Stimulated activated CD4-positive, alpha-beta T cell treated with anti-CD3 and anti-CD28 coated beads, Interleukin-4, amount 100 ng/mL, for 48 hours (primary cell): ENCODE measurements at places on chromosomes 7 and 10.

- DNase-seq: no peak
Measured at GRCh38 chr10:126321440-126321839, 66.8 kb downstream of the ADAM12 start.

- no peak for DNase-seq
Measured at GRCh38 chr10:133401500-133401899, 7.5 kb downstream of the MTG1 start.

- DNase-seq: no peak
Measured at GRCh38 chr10:30818010-30818660, 188.6 kb upstream of the LYZL2 start.

DNA sequence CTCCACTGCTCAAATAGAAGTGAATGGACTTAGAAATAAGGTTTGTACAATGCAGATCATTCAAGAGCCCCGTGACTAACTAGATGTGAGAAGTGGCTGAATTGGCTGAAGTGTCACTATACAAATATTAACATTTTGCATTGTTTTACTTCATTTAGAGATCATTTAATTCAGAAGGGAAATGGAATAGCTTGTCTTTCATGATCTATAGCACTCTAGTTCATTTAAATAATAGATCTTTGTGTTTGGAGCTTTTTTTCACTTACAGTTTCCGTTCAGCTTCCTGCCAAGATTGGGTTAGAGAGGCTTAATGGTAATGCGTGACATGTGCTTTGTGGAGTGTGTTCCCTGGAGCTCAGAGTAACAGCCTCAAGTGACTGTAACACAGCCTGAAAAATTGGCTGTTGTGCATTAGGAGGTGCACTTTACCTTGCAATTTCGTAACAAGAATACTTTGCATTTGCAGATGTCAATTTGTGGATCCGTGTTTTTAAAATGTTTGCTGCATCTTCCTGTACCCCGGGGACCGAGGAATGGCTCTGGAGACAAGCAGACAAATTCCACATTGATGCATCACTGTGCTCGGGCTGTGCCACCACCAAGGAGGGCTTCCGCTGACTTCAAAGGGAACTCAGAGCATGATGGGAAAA lies 170.3 kb downstream of the NRP1 start:
- DNase-seq: no peak

DNA sequence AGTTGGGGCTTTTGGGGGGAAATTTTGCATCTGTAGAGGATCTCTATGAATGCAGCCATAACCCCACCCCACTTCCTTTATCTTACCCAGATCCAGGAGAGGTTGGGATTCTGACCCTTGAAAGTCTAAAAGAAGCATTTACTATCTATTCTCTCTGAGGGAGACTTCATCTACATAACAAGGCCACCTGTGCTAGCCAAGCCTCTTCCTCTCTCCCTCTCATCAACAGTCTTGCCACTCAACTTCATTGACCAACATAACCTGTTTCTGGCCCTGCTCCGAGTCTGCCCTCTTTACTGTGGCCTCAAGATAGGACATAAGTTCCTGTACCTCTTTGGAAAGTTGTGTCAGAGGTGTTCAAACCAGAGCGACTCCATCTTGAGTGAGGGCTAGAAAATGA lies 19.4 kb downstream of the TUBAL3 start:
- DNase-seq: no peak

DNA sequence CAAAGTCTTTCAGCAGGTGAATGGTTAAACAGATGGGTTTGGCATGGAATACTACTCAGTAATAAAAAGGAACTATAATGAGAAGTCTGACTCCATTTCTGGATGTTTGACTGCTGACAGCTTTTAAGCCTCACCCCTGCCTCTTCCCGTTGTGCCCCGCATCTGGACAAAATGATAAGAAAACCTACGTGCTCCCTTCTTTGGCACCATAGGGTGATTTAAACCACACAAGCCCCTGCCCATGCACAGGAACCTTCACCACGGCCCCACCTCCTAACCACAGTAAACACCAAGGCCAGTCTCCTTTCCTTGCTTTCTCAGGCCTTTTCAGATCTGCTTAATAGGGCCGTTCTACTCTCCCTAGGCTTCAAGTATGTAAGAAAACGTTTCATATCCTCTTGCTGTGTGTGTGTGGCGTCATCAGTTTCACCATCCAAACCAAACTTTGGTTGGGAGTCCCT lies 47.1 kb upstream of the UBN2 start:
- no peak for DNase-seq

DNA sequence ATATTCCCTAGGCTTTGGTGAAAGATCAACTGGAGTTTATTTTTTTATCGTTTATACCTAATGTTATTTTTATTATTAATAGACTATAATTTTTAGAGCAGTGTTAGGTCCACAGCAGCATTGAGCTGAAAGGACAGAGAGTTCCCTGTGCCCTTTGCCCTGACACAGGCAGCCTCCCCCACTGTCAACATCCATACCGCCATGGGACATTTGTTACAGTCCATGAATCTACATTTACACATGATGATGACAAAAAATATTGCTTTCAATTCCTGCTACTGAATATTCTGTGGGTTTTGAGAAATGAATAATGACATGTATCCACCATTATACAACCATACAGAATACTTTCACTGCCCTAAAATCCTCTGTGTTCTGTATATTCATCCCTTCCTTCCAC lies 1297.5 kb upstream of the SORCS1 start:
- no peak for DNase-seq

DNA sequence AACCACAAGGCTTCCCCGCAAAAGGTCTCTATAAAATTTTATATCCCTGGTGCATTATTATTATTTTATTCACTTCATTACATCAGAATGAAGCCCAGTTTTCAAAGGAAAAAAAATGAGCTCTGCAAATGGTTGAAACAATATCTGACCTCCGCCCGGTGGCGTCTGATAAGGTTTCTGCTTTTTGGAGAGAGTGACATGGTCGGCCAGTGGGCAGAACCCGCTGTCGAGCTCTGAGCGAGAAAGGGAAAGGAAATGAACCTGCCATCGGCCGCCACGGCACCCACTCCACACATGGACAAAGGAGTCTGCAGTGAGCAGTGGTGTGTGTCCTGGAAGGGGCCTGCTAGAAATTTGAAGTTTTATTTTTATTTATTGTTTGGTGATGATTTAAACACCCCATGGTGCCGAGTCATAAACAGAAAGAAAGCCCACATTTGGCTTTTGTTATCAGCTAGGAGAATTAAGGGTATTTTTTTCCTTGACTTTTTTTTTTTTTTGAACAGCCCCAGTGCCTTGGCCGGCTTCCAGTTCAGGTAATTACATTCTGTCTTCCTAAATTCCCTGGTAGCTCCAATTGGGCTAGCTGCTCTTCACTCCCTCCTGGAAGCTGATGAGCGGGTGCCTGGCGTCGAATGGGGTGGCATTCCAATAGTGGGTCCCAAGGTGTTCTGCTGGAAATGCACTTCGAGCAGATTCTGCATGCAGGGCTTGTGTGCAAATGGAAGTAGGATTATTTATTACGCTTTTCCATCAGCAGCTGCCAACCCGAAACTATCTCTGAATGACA lies 149.4 kb upstream of the MKI67 start:
- no peak for DNase-seq

- no peak for DNase-seq
Measured at GRCh38 chr7:150784954-150785353, 15.2 kb downstream of the TMEM176B start.

GRCh38 chr10:101818872-101819633 lies 809 bp upstream of the OGA start:
- DNase-seq: no peak

- DNase-seq: no peak
Measured at GRCh38 chr10:122198631-122199030, 72.5 kb upstream of the BTBD16 start.

- DNase-seq: no peak
Measured at GRCh38 chr10:43970717-43971116, 322.0 kb upstream of the ZNF32 start.

- DNase-seq: no peak
Measured at GRCh38 chr10:133087045-133087678, 562 bp upstream of the ADGRA1 start.

- DNase-seq: no peak
Measured at GRCh38 chr10:80498078-80498832, 39.4 kb upstream of the SH2D4B start.

GRCh38 chr7:114519240-114519639 lies 104.6 kb downstream of the FOXP2 start:
- no peak for DNase-seq

DNA sequence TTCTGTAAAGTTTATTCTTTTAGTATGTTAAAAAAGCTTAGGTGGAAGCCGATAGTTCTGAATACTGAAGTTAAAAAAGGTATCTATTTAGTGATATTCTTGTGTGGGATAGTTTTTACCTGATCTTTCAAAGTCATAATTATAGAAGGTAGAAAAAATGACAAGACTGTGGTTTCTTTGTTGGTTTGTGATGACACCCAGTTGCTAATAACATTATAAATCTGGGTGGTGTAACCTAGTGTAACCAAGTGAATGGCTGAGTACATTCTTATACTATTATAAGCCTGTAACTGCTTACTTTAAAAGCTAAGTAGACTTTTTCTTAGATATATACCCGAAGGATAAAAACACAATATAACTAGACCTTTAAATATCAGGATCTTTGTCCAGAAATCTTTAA lies 2.3 kb downstream of the CDK13 start:
- DNase-seq: no peak

- no peak for DNase-seq
Measured at GRCh38 chr10:78645169-78645686, 423.5 kb upstream of the ZMIZ1 start.

DNA sequence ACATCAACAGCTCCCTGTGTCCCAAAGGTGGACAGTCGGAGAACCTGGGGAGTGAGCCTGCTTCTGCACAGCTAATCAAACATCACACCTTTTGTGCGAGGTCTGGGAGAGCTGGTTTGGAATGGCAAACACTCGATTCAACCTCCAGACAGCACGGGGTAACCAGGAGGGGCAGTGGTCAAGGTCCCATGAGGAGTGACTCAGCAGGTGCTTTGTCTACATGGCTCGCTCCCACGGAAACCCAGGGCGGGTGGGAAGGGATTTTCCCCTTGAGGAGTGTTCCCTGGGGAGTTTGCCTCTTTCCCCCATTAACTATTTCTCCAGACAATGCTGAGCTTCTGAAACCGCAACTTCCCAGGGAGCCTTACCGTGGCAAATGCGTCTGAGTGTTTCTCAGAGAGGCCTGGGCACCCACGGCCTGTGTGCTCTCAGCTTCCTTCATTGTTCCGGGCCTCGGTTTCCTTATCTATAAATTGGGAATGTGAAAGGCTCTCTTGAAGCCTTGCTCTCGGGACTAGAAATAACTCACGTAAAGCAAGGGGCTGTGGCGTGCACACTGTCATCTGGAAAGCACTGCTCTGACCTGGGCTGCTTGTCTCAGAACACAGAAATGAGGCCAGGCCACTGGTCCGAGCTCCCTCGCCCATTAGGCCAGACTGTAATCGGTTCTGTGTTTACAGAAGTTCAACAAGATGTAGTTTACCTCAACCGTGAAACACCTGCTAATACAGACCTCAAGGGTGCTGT lies 14.0 kb upstream of the GTPBP4 start:
- no peak for DNase-seq

- DNase-seq: no peak
Measured at GRCh38 chr7:14841869-14842268, 60.7 kb downstream of the DGKB start.

DNA sequence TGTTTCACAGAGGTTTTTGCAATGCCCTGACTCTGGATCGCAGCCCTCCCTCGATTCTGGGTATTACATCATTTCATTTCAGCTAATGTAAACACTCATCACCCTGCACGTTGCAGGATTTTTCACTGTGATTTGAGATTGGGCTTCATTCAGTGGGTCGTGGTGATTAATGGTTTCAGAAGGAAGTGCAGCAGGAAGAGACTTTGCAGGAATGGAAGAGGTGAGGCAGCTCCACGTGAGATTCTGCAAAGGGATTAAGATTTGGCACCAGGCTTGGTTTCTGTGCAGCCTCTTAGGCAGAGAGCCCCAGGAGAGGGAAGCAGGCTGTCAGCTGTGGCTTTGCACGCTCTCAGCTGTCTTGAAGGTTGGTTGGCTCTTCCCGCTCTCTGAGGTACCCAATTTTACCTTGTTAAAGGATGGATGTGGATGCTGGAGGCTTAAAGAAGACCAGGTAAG lies 95.2 kb downstream of the PLCE1 start:
- DNase-seq: no peak
